Cerebellar nuclear complex (tissue), 1 donor: ENCODE measurements at places on chromosomes 5 and 9.
A peak's percentile ranks its signal among the peaks of the same experiment; 100 is the strongest.

DNA sequence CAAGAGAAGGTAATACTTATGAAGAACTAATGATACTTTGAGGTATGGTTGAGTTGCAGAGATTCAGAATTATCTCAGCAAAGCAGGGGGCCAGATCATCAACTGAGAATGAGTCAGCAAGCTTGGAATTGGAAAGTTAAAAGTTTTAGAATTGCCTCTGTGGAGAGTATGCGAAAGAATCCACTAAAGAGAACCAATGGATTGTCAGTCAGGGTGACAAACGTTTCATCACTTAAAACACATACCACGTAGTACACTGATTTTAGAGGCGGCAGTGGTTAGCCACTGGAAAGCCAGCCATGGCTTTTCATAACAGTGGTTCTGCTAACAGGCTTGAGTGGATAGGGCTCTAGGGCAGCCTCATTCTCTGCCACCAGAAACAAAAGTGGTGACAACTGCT is 30.7 kb downstream of the AOPEP start:
- no peak for DNase-seq

- no peak for DNase-seq
These were observed 286.1 kb downstream of the IRX2 start for GRCh38 chr5:2465383-2465782.

DNA sequence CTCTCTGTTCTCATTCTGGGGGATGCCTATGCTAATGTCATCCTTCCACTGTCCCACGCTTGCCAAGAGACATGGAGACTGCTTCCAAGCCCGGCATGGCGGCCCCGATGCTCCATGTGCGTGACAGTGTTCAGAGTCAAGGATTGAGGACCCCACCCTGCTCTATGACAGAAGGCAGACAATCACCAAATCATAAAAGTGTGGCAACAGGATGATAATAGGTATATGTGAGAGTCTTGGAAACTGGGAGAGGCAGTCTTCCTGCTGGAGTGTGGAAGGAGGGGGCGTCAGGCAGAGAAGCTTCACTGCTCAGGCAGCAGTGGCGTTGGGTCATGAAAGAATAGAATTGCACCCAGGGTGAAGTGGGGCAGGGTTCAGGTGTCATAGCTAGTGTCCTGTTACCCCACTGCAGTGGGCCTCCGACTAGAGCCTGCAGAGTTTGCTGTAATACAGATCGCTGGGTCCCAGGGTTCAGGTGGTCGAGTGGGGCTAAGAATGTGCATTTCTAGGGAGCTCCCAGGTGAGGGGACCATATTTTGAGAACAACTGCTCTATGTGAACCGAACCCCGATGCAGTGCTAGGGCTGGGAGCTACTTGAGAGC is 12.5 kb upstream of the GADD45G start:
- DNase-seq = no peak

DNA sequence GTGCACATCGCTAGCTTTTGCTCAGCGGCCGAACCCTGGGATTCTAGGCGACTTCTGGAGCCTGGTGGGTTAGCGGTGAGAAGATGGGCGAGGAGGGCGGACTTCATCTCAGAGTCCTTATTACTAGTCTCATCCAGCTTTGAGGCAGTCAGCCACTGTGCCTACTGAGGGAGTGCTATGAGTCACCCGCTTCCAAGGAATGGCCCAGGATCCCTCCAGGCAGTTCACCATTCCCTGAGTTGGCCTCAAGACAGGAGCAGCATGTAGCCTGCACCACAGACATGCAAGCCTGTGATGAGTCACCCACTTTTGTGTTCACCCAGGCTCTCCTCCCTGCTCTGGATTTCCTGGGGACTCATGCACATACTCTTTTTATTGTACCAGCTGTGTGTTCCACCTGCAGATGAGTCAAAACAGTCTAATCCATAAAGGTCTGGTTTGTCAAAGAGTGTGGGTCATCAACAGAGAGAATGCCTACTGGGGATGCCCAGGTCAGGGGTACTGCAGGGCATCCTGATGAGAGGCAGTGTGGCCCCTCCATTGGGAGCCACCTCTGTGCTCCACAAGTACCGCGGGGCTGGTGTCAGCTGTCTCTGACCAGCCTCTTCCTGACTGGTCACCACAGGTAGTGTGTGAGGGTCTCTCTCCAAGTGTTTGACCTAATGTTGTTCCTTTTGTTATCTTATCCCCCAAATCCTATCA is 20.2 kb downstream of the SLC22A5 start:
- DNase-seq = no peak

DNA sequence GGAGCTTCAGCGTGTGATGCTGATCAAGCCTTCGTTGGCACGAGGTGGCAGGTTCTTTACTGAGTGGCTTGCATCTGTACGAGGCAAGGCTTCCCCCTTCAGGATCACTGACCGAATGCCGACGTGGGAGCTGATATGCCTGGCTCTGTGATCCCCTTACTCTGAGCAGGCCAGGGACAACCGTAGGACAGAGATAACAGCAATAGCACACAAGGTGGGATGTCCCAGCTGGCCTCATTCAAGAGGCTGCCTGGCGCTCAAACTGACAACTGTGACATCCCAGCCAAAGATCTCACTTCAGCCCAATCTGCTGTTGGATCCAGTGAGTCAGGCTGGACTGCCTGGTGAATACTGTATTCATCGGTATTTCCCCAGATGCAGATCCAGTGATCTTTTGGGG is 199.4 kb upstream of the PANK3 start:
- no peak for DNase-seq

DNA sequence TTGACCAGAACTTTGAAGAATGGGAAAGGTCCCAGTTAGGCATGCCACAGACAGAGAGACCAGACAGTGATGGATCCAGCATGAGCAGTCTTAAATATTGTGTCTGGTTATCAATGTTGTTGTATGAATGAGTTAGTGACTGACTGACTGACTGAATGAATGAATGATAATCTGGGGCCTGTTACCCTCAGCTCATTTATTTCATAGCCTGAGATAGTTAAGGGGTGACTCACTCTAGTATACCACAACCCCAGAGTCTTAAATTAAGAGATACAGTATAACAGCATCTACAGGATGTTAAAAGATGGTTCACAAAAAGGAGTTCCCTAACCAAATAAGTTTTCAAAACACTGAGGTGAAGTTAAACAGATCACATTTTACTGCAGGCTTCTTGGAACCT is 133.5 kb downstream of the SGCD start:
- no peak for DNase-seq

DNA sequence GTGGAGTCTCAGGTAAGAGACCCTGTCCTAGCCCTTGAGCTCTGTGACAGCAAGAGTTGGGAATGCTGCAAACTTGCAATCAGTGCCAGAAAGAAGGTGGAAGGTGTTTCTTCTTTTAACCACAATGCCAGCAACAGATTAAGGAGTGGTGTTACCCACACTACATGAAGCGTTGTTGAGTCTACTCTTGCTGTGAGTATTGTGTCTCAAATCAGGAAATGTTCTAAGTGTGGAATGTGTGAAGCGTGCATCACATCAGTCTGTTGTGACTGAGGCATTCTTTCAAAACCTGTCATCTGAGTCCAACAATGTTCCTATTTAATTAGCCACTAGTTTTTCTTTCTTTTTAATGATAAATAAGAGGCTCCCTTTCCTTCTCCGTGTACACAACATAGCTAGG is 2.9 kb upstream of the LURAP1L start:
- DNase-seq = no peak

DNA sequence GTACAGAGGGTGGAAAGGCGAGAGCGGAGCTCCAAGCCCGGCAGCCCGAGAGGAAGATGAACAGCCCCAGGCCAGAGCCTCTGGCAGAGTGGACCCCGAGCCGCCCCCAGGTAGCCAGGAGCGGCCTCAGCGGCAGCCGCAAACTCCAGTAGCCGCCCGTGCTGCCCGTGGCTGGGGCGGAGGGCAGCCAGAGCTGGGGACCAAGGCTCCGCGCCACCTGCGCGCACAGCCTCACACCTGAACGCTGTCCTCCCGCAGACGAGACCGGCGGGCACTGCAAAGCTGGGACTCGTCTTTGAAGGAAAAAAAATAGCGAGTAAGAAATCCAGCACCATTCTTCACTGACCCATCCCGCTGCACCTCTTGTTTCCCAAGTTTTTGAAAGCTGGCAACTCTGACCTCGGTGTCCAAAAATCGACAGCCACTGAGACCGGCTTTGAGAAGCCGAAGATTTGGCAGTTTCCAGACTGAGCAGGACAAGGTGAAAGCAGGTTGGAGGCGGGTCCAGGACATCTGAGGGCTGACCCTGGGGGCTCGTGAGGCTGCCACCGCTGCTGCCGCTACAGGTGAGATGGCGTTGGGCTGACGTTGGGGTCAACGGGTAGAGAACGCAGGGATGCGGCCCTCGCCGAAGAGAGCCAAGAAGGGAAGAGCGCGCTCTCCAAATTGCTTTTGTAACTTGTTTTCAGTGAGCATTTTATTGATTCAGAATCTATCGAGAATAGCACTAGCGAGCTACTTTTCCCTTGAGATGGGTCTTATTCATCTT is at the start of gene PTGER4:
TSS of gene PTGER4 (plus strand) at position 3 of the 769 bp plus-strand sequence. CDS start 1,079 bp downstream, outside the sequence.
- no peak for DNase-seq

GRCh38 chr5:149325166-149325735 is 20.0 kb upstream of the GRPEL2 start:
- no peak for DNase-seq

DNA sequence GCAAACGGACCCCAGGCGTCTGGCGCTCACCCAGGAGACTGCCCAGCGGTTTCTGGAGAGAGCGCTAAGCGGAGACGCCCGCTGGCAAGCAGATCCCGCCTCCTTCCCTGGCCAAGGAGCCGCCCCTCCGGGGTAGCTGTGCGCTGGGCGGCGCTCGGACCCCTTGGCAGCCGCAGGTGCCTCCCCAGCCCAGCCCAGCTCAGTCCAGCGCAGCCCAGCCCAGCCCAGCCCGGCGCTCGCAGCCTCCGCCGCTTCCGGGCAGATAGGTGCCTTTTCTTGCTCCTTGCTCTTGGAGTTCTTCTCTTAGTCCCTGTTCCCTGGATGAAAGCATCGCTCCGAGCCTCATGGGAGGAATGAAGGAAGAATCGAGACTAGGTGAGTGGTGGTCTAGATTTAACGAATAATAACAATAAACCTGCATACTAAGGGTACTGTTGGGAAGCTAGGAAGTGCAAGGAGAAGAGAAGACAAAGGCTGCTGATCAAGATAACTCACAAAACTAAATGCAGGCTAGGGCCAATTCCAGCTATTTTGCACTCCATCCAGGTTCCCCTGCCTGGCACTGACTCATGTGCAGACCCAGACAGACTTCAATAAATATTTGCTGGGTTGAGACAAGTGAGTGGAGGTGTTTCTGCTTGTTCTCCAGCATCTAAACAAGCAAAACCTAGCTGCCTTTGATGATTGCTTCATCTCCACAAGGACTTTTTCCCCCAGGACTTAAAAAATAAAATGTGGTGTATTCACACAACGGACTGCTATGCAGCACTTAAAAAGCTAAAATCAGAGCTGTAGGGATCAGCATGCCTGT is at the start of gene STK32A:
TSS of gene STK32A (plus strand) at position 202 of the 811 bp plus-strand sequence. CDS start 4,609 bp downstream, outside the sequence.
- DNase-seq = no peak

DNA sequence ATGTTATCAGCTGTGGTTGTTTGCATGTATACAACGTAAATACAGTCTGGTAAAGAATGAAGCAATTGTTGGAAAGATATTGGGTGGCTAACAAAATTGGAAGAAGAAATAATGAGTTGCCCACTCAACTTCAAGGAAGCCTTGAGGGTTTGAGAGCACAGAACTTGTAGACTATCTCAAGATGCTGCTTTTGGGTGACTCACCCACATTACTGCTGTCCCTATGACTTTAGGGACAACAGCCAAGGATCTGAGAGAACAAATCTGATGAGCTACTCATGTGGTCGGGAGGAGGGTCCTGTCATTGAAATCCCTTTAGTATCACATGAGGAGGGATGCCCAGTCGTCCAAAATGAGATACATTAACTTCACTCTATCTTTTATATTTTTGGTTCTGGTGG is 261.8 kb downstream of the GAS1 start:
- DNase-seq = no peak

GRCh38 chr9:74958587-74958986 is 5.9 kb upstream of the C9orf40 start:
- DNase-seq = no peak

DNA sequence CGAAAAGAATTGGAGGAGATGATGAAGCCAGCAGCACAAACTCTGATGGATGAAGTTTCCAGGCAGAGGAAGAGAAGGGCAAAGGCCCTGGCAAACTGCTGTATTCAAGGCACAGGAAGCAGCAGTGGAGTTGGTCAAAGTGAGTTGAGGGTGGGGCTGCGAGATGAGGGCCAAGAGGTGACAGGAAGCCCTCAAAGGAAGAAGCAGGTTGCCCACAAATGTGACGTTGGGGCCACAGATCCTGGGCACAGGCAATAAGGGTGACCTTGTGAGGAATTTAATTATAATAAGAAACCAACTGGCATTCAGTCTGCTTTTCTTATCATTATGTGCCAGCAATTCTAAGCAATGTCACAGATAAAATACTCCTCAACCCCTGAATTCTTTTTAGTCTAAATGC is 261.8 kb downstream of the CTNND2 start:
- DNase-seq = no peak

DNA sequence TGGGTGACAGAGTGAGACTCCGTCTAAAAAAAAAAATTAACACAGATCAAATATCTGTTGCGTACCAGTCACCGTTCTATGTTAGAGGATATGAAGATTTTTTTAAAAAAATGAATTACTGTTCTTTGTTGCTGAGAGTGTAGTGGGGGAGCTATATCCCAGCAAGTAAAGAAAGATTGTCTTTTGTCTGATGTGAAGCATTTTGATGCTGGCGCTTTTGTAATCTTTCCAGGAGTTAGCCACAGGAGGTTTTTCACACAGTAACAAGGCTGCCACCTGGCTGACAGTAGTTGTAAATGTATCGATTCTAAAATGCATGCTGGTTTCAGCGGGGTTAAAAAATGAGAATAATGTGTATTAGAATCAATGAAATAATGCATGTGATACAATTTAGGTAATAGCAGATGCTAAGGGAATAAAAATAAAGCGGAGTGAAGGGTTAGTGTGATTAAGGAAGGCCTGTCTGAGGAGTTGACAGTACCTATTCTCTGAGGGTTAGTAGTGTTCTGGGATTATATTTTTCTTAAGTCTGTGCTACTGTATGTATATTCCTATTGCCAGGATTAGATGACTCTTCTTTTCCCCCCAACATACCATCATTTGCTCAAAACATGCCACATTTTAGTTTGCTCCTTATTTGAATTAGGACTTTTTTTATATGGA is 3.4 kb downstream of the LMNB1 start:
- DNase-seq = peak; percentile 22

DNA sequence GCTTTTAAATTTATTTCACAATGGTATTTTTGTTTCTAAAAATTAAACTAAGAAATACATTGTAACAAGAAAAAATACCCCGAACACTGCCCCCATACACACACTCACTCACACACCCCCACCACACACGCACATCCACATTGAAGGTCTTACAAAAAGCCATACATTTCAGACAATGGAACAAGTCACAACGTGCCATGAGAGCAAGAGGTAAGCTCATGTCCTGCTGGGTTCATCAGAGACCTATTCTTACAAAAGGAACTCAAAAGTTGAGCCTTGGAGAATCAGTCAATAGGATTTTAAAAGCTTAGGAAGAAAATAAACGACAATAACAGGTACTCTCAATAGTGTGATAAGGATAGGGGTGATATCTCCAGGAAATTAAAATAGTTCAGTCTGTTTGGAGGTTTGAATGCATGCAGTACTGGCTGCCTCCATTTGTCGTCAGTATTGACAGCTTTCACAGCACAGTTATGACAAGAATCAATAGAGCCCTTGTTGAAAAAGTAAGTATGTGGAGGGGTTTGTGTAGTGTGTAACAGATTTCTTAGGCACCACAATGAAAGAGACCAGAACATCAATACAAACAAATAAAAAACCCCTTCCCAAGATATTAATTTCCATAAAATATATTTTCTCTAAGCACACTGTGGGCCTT is 1826.2 kb upstream of the CDH6 start:
- no peak for DNase-seq

GRCh38 chr5:157217289-157218024 is 36.8 kb downstream of the ITK start:
- no peak for DNase-seq
